NCI-H2171 treated with DMSO at 0.1 percent for 48 hours (cell line): ENCODE measurements at places on chromosomes 16 and 17.

GRCh38 chr16:76518781-76519180 lies 241.6 kb downstream of the CNTNAP4 start:
- no peak for DNase-seq

DNA sequence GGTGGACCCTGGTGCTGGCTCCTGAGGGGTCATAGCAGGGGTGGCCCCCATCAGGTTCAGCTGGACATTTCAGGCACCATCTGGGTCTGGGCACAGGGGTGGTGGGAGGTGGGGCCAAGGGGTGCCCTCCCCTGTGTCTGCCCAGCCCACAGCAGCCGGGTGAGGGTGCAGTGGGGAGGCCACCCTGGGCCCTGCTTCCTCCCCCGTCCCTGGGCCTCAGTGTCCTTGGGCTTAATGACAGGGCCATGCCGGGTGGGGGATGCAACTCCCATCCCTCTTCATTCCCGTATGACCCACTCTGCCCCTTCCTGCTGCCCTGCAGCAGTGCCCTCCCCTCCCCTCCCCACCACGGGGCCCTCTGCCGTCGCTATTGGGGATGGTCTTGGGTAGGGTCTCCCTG lies 10.7 kb downstream of the CPNE7 start:
- no peak for DNase-seq

- DNase-seq, result no peak
These were observed 28.3 kb upstream of the PABPN1L start for GRCh38 chr16:88894681-88895300.

DNA sequence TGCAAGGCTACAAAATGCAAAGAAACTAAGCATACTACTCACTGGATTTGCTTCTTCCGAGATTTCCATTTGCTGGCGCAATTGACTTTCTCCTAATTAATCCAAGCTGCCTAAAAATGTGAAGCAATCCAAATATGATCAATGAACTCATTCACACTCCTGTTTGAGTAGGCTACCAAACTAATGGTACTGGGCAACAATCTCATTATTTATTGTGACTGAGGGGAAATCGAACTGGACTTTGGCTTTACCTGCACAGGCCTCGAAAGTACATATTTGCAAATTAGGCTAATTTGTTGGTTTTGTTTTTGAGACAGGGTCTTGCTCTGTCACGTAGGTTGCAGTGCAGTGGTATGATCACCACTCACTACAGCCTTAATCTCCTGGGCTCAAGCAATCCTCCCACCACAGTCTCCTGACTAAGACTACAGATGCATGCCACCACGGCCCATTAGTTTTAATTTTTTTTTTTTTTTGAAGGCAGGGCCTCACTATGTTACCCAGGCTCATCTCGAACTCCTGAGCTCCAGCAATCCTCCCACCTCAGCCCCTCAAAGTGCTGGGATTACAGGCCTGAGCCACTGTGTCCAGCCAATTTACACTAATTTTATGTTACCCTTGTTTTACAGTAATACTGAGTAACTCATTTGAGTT lies 2.6 kb downstream of the ERI2 start:
- no peak for DNase-seq

- DNase-seq, result no peak
These were observed 42.5 kb upstream of the CBFA2T3 start for GRCh38 chr16:89019511-89019910.

- no peak for DNase-seq
These were observed 219.1 kb downstream of the IRX3 start for GRCh38 chr16:54067322-54068065.

DNA sequence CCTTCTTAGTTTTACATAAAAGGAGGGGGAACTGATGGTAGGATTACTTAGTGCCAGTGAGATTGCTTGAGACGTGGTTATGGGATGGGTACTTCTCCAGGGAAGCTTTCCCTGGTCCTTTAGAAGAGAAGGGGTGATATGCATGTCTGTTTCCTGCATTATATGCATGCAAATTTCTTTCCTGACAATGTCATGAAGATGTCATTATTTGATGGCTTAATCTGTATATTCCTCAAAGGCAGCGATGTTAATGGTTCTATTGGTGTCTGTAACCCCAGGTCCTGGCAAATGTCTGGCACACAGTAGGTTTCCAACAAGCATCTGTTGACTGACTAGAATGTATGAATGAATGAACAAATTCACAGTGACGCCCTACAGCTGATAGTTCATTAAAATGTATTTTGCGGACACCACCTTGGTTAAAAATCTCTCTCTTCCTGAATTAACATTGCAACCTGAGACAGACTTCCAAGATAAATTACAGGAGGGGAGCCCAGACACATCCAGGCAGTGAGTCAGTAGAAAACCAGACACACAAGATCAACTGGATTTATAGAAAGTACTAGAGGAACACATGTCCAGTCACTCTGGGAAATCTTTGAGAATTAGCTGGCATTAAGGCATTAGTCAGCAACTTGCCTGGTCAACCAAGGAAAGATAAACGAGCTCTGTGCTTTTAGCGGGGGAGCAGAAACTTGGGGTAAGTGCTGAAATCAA lies 293.4 kb downstream of the XYLT1 start:
- peak; percentile 30 for DNase-seq

DNA sequence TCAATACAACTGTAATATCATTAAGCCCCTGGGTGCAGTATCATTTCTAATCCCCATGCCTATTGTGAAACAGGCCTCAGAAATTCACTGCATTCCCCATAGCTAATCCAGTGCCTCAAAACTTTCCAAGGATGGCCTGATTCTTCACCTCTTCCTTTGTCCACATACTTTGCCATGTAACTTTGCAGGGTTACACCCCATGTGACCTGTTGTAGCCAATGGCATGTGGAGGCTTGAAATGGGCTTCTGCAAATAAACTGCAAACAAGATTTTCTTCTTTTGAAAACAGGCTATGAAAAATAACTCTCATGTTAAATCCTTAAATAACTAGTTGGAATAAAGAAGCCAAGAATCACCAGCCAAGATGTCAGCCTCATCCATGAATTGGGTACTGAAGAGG lies 35.9 kb downstream of the ABCA10 start:
- no peak for DNase-seq

GRCh38 chr16:67104061-67104460 lies 5.7 kb upstream of the PHAF1 start:
- DNase-seq, result no peak

DNA sequence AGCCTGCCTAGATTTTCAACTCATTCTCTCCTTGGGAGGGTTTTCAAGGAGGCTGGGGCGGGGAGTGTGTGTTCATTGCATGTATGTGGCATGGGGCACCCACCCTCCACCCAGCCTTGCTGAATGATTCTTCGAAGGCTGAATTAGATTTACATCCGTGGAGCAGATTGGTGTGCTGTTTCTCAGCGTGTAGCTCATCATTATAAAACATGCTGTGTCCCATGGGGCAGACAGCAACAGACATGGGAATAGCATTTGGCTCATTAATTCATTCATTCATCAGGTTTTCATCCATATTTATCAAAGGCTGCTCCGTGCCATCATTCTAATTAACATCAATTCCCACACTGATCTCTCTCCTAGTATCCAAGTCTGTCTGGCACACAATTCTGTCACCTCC lies 10.6 kb upstream of the CD300A start:
- DNase-seq, result peak; percentile 63

GRCh38 chr16:70749681-70750601 lies 51.0 kb downstream of the VAC14 start:
- no peak for DNase-seq

GRCh38 chr17:39104046-39104445 lies 47.4 kb downstream of the PLXDC1 start:
- no peak for DNase-seq

DNA sequence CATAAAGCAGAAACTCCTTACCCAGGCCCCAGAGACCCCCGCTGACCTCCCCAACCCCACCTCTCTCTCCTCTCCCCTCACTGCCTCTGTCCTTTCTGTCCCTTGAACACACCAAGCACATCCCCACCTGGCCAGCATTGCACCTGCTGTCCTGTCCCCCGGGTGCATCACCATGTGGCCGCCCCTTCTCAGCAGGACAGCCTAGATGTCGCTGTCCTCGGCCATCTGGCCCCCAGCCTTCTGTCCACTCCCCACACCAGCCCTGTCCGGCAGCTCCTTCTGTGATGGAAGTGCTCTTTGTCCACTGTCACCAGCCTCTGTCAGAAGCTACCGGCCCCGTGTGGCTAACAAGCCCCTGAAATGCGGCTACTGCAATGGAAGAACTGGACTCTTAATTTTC lies 12.3 kb upstream of the MPRIP start:
- DNase-seq, result no peak

DNA sequence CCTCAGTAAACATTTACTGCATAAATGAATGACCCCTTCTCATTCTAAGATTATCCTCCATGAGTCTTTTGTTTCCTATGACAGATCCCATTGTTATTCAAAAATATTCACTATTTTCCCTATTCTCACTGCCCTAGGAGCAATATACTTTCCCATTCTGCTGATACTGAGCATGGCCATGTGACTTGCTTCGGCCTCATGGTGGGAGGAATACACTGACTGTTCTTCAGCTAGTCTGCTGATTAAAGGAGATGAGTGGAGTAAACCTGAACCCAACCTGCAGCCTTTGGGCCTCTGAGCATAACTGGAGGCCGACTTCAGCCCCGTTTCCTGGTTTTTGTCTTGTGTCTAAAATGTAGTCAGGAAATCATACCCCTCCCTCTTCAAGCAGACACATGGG lies 531.8 kb upstream of the SALL1 start:
- no peak for DNase-seq

- no peak for DNase-seq
These were observed 688 bp downstream of the ADAP2 start for GRCh38 chr17:30922235-30923030.

DNA sequence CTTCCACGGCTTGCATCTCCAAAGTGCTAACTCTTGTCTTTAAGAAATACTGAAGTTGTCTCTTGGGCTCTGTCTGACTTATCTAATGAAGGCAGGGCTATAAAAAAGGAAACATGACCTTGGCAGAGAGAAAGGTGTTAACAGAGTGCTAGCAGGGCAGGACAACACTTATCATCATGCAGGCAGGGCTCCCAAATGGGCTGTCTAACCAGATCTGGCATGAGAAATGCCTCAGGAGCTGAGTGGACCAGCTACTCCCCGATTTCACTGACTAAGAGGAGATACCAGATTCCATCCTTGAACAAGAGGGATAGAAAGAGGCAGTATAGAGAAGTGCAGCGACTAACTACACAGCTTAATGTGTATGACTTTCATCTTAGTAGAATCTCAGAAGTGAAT lies 32.6 kb downstream of the PMP22 start:
- no peak for DNase-seq

DNA sequence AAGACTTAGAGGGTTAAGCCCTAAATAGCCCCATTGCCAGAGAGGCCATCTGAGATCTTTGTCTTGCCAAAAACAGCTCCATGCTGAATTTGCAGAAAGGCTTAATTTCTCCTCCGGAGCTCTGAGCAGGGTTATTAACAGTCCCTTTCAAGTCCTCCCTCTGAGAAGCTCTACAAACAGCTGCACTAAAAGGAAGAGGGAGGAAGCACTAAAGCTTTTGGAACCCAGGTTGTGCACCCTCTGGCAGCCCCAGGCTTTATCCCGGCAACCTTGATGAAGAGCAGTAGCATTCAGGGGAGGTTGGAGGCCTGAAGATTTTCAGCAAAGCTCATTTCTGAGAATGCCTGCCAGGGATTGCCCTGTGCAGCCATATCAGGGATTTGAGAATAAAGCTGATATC lies 554.7 kb downstream of the RBFOX1 start:
- DNase-seq, result no peak

DNA sequence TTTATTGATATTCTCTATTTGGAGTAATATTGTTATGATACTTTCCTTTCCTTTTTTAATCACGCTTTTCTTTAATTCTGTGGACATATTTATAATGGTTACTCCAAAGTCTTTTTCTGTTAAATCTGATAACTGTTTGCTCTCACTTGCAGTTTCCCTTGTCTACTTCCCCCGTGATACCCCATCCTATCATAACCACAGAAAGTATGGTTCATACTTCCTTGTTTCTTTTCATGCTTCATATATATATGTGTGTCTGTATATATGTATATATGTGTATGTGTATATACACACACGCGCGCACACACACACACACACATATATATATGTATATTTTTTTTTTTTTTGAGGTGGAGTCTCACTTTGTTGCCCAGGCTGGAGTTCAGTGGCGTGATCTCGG lies 23.5 kb downstream of the SPECC1 start:
- DNase-seq, result no peak

DNA sequence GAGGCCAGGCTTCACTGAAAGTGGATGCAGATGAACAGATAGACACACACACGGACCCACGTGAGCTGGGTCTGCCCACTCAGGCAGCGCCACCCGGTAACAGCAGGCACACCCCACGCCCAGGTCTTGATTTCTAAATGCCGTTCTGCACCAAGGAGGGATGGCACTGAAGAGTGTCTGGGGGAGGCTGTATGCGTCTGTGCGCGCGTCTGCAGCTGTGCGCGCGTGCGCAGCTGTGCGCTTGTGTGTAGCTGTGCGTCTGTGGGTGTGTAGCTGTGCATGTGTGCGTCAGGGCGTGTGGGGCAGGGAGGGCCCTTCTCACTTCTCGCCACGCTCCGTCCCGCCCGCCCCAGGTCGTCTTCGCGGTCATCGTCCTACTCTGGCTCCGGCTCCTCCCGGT lies 15.5 kb upstream of the IL17C start:
- DNase-seq, result no peak

- no peak for DNase-seq
These were observed 2.5 kb upstream of the CMTM1 start for GRCh38 chr16:66563574-66564334.

DNA sequence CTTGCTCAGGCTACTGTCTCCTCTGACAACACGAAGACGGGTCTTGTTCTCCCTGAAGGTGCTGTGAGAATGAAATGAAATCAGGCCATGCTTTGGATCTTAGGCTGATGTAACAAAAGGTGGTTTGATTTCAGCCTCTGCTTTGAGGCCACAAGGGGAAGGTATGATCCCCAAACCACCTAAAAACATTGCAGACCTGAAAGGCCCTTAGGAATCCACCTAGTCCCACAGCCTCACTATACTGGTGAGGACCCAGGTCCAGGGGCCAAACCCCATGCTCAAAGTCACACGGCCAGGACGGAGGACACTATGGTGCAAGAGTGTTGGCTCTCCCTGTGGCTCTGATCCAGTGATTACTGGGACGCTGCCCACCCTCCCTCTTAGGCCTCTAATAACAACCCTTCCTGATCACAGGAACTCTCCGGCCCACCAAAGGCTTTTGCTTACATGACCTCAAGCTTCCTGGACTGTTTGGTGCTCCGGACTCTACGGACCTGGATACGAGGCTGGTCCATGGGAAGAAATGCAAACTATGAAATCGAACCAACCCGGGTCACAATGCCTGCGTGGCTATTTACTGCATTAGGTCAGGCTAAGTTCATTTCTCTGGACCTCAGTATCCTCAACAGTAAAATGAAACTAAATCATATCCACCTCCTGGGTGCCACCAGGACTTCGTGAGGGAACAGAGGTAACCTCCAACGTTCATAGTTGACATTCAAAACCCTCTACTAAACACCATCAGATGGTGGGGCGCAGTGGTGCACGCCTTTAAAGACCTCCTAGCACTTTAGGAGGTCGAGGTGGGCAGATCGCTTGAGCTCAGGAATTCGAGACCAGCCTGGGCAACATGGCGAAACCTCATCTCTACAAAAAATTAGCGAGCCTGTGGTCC lies 1.5 kb downstream of the TRIM25 start:
- DNase-seq, result no peak

- no peak for DNase-seq
These were observed 4.7 kb downstream of the NOD2 start for GRCh38 chr16:50697881-50698767.

- no peak for DNase-seq
These were observed 68.7 kb downstream of the N4BP1 start for GRCh38 chr16:48541108-48541786.

- DNase-seq, result peak; percentile 34
These were observed 2.1 kb upstream of the SEZ6 start for GRCh38 chr17:29007860-29008455.

- DNase-seq, result no peak
These were observed 1.2 kb upstream of the DPH1 start for GRCh38 chr17:2028737-2029136.
